ENCODE measurements at places on chromosomes 2 and 18.

DNA sequence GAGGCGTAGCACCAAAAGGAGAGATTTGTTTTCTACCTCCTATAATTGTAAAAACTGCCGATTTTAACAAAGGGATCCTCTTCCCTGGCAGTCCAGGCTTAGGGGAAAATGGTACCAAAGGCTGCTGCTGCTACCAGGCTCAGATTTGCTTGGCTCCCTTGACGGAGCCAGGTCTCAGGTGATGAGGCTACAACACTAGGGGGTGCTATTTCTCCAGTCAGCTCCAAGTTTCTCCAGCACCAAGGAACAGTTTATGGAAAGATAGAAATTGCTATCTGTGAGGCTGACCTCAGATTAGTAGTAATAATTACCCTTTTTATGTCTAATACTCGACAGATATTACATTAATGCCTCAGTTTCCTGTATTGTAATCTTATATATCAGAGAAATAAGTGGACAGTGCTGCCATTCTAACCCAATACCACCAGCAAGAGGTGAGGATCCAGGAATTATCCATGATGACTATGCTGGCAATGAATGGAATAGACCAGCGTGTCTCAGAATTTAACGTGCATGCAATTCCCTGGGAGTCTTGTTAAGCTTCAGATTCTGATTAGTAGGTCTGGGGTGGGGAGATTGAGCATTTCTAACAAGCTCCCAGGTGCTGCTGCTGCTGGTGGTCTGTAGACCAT is 111.3 kb downstream of the ESCO1 start:
- no peak for DNase-seq

- no peak for DNase-seq
These were observed 633.2 kb downstream of the NRXN1 start for GRCh38 chr2:50398766-50399056.

DNA sequence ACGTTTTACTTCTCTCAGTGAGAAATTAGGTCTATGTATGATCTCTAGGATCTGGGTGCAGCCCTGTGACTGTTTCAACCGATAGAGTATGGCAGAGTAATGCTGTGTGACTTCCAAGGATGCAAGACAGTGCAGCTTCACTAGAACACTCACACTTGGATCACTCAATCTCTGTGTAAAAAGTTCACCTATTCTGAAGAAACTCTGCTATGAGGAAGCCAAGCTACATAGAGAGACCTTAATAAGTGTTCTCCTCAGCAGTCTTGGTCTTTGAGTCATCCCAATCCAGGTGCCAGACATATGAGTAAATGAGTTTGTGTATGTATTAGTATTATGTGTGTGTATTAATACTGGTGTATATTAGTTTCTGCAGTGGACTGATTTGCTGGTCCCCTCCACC is 335.0 kb downstream of the NR4A2 start:
- DNase-seq: no peak

DNA sequence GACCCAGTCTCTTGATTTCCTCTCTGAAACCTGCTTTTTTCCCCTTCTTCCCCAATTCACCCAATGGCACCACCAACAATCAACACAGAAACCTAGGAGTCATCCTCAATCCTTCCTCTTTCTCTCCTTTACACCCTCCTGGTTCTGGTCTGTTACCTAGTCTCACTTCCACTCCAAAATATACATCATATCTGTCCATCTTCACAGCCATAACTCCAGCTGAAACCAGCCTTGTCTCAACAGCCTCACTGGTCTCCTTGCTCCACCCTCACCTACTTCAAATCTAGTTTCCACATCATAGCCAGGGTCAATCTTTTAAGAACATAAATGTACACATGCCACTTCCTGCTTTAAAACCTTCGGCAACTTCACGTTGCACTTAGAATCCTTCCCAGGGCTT is 11.8 kb upstream of the TWSG1 start:
- DNase-seq: no peak

GRCh38 chr2:177625744-177626650 is 233.4 kb downstream of the AGPS start:
- DNase-seq: no peak

- no peak for DNase-seq
These were observed 576.4 kb upstream of the PIK3C3 start for GRCh38 chr18:41378598-41378997.

DNA sequence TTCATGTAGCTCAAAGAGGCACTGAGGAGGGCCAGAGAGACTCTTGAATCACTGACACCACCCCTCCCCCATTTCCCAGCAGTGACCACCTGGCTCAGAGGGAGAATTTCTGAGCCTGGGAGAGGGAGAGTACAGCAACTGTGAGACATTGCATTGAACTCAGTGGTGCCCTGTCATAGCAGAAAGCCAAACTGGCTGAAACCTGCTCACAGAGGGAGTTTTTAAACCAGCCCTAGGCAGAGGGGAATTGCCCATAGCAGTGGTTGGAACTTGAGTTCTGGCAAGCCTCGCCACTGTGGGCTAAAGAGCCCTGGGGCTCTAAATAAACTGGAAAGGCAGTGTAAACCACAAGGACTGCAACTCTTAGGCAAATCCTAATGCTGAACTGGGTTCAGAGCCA is 243.1 kb downstream of the ADCYAP1 start:
- DNase-seq: no peak

GRCh38 chr2:29619689-29620088 is 301.7 kb downstream of the ALK start:
- no peak for DNase-seq

DNA sequence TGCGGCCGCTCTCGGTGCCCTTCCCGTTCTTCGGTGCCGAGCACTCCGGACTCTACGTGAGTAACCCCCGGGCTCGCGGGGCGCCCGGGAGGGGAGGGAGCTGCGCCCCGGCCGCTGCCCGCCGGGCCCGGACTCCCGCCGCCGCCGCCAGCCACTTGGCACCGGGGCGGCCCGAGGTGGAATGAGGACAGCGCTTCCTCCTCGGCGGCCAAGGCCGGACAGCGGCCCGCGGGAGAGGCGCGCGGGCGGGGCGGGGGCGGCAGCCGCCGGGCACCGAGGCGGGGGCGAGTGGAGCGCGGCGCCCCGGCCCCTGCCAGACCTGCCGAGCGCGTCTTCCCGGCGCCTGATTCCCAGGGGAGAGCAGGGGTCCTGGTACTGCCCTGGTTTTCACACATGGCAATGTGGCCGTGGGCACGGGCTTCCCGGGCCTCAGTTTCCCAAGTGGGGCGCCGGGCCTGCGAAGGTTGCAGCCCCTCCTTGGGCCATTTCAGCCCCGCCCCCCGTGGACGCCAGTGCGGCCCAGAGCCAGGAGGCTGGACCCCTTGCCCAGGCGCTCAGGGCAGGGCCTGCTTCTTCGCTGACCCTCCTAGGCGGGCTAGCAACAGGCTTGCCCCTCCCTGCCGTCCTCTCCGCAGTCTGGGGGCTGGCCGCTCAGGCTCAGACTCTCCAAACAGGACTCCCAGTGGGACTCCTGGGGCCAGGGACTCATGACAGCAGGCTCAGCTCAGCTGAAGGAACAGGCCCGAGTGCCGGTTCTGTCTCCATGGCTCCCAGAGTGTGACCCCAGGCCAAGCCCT is 775 bp downstream of the SNED1 start:
- DNase-seq: peak; percentile 53

DNA sequence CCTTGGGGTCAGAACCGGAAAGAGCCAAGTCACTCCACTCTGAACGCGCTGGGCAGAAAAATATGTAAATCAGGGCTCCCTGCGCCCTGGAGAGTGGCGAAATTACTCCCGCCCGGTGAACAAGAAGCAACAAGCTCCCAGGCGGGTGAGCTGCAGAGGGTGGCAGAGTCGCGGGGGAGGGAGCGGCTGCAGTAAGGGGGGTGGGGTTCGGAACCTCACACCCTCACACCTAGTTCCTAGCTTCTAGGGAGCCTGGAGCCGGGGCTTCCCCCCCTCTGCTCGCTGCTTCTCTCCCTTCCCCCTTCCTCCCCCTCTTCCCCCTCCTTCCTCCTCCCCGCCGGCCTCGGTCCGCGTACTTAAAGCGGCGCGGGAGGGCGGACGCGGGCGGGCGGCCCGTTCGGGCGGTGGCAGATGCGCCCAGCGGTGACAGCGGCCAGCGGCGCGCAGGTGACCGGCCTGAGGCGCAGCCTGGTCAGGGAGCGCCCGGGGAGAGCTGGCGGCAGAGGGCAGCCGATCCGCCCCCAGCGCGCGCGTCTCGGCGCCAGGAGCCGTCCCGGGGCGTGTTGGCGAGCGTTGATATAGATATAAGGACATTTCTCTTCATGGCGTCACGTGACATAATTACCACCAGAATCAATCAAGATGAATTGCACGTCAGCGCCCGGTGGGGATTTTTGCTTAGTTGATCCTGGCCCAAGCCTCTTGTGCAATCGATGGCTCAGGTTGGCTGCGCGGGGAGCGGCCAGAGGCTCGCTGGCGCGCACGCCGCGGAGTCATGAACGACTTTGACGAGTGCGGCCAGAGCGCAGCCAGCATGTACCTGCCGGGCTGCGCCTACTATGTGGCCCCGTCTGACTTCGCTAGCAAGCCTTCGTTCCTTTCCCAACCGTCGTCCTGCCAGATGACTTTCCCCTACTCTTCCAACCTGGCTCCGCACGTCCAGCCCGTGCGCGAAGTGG is at the start of gene HOXD11:
Gene HOXD11, plus strand, starts transcription at position 700 of the 959 bp plus-strand sequence. Its CDS starts 76 bp downstream, at position 776.
- peak; percentile 56 for DNase-seq

DNA sequence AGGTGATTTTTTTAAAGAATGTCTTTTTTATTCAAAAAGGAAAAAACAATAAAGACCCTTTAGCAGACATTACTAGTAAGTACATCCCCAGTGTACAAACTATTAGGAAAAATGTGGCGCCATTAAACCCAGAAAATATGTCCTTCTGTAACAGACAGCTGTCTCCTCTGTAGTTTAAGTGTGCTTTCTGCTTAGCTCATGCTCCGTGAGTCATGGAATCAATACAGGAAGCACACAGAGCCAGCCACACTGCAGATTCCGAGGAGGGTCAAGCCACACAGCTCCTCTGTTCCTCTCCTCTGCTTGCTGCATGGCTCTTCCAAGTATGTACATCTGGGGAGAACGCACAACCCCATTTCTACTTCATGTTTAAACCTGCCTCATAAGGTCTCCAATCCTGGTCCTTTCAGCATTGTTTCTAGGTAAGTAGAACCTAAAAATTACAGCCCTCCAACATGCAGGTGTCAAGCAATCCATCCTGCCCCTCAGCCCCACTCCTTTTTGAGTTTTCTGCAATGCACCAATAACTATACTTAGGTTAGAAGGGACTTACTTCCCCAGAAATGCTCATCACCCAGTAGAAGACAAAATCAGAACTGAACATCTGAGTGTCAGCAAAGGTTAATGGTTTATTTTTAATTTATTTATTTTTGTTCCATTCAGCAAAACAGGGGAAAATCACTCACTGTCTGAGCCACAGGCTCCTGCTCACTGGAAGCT is 37.5 kb downstream of the ACVR1 start:
- no peak for DNase-seq

DNA sequence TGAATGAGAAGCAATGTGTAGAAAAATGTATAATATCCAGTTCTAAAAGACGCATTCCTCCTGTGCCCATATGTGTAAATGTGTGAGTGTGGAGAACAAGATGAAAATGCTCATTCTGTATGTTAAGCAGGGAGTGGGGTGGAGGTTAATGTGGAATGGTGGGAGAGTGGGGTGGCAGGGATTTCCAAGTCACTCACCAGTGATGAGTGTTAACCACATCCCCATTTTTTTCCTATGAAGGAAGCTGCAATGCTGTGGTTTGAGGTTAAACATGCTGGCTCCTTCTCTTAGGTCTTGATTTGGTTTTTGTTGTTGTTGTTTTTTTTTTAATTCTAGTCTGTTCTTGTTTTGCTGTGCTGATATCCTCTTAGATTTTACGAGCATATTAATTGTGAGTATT is 169.4 kb downstream of the NEDD4L start:
- DNase-seq: no peak

DNA sequence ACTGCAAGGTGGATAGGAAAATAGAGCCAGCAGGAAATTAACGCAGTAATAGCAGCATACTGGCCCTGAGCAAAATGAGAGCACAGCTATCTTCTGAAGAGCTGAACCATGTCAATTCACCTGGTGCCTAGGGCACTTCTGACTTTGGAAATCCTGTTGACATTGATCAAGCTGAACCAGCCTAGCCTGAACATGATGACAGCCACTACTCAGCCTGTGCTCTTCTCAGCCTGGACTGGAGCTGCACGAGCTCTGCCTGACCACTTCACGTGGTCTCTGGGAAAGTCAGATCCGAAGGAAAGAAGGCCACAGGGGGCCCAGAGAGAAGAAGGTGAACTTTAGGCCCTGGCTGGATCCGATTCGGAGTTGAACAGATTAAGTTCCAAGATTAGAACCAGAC is 421.9 kb downstream of the LPIN1 start:
- no peak for DNase-seq

GRCh38 chr2:135276525-135276924 is 224.4 kb downstream of the RAB3GAP1 start:
- no peak for DNase-seq

- no peak for DNase-seq
These were observed 6.2 kb upstream of the POU3F3 start for GRCh38 chr2:104847586-104848160.

- no peak for DNase-seq
These were observed 16.3 kb upstream of the GTF2A1L start for GRCh38 chr2:48601349-48601748.

DNA sequence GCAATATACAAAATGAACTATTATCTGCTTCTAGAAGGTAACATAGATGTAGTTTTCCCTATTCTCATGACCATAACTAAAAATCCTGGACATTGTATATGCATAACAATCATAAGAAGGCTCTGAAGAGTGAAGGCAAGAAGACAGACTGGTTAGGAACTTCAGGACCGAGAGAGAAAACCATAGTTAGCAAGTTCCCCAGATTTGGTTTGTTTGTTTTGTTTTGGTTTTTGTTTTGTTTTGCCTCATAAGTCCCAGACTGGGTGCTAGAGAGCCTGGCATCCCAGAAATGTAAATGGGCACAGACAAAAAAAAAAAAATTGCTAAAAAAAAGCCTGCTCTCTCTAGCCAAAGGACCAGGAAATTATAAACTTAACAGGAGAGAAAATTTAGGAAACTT is 192.2 kb upstream of the FBXO11 start:
- no peak for DNase-seq

- DNase-seq: no peak
These were observed 5.8 kb upstream of the MEIS1 start for GRCh38 chr2:66428986-66429612.

- DNase-seq: peak; percentile 73
These were observed 112.5 kb downstream of the NCK2 start for GRCh38 chr2:105857076-105857740.

GRCh38 chr2:73759904-73760303 is 20.0 kb downstream of the DUSP11 start:
- DNase-seq: no peak

DNA sequence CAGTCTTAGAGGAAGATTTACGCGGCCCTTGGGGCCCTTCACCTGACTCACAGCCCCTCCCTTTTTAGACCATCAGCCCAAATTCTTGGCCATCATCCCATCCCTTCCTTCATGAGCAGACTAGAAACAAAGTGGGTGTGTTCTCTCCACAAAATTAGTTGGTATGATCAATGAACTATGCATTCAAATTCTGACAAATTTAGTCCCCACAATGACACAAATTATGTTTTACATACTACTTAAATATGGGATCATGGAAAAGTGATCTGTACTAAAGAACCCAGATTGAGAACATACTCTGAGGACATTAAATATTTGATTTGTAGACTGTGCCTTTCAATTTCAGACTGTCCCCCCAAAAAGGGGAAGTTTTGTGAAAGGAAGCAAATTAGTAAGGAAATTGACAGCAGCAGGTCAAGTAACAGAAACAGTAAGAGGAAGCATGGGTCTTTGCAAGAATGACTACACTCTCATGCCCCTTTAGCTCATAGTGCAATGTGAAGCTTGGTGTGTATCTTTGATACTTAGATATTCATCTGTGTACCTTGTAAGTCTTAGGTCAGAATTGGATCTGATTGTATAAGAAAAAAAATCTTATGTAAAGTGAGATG is 2.2 kb upstream of the MAPRE2 start:
- DNase-seq: no peak

Data from activated CD8-positive, alpha-beta memory T cell treated with anti-CD3 and anti-CD28 coated beads, Interleukin-2, amount 50 U/mL, for 48 hours (primary cell).